Activated CD4-positive, alpha-beta T cell treated with anti-CD3 and anti-CD28 coated beads, Interleukin-2, amount 10 ng/mL, durations not matched to agents 7 days and 5 days (primary cell): ENCODE measurements at places on chromosomes 4 and X. TPM values are rescaled to one million over a fixed set of nuclear protein-coding genes. Genes with fewer than 3 reads are reported as not detected.

The GRPEL1 gene
- total RNA-seq = 35.4 TPM

The CLDN22 gene
- total RNA-seq = not detected

The MAGEC3 gene
- not detected for total RNA-seq

The ETDA gene
- total RNA-seq = not detected

The NAA15 gene
- 53.5 TPM for total RNA-seq
